ENCODE measurements at places on chromosomes 7 and 10. TPM values are rescaled to one million over a fixed set of nuclear protein-coding genes. Genes with fewer than 3 reads are reported as not detected.
A peak's percentile ranks its signal among the peaks of the same experiment; 100 is the strongest.

- H3K27ac ChIP-seq, result no peak overlapping the region
- no peaks in the 10 kb centered on the region for H3K27me3 ChIP-seq
- H3K4me1 ChIP-seq, result no peaks in the 10 kb centered on the region
- H3K36me3 ChIP-seq, result no peaks in the 10 kb centered on the region
- H3K4me3 ChIP-seq, result no peak overlapping the region
These were observed 111.3 kb downstream of the HPSE2 start for GRCh38 chr10:99124376-99124775.

- peak; percentile 11 for DNase-seq
- no peaks in the 10 kb centered on the region for H3K27me3 ChIP-seq
- no peaks in the 10 kb centered on the region for H3K36me3 ChIP-seq
These were observed 28.3 kb downstream of the FZD1 start for GRCh38 chr7:91292506-91292905.

Gene IQUB
- polyA plus RNA-seq, result 0.22 TPM

Gene SLC29A4
- polyA plus RNA-seq, result 5.0 TPM

DNA sequence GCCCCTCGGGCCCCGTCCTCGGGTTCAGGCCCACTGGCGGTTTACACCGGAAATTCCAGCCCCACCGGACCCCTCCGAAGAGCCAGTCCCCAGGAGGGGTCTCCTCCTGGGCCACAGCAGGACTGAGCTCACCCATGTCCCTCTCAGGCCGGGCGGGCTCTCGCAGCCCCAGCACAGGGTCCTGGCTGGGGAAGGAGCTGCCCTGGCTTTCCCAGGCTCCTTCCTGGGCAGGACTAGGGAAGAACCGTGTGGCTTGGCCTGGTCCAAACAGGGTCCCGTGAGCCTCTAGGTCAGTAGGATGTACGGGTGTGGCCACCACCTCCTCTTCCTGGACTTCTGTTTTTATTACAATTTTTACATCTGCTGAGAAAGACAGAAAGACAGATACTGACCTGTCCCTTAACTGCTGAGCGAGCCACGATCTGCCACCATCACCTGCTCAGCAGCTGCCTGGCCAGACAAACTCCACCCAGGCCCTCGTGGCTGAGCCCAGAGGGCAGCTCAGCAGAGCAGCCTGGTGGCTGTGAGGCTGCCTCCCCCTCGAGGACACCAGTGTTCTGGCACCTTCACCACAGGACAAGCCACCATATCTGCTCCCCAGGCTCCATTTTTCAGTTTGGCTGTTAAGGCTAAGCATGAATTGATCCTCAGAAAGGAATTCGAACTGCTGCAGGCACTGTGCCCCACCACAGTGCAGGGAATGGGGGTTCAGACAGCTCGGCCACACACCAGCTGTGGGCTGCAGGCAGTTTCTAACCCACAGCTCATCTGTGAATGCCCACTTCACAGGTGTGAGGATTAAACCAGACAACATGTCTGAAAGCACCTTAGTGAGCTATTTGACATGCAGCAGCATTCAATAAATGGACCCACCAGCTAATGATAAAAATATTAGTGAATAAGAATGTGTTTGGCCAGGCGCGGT is 14.5 kb upstream of the ZNF777 start:
- H3K4me3 ChIP-seq, result no peak overlapping the region
- no peak for DNase-seq
- H3K4me1 ChIP-seq, result no peaks in the 10 kb centered on the region
- H3K36me3 ChIP-seq, result peaks cover 67% of the 10 kb centered on the region
- no peak overlapping the region for H3K27ac ChIP-seq
- H3K27me3 ChIP-seq, result no peaks in the 10 kb centered on the region

GRCh38 chr10:84329986-84330651 is 1.7 kb downstream of the CCSER2 start:
- H3K4me1 ChIP-seq, result no peaks in the 10 kb centered on the region
- H3K4me3 ChIP-seq, result peak overlapping the region; percentile 75
- no peaks in the 10 kb centered on the region for H3K27me3 ChIP-seq
- DNase-seq, result no peak
- H3K27ac ChIP-seq, result no peak overlapping the region
- H3K36me3 ChIP-seq, result no peaks in the 10 kb centered on the region

GRCh38 chr7:30699706-30700495 is 17.6 kb upstream of the CRHR2 start:
- H3K4me3 ChIP-seq, result no peak overlapping the region
- no peaks in the 10 kb centered on the region for H3K4me1 ChIP-seq
- H3K27me3 ChIP-seq, result no peaks in the 10 kb centered on the region
- no peaks in the 10 kb centered on the region for H3K36me3 ChIP-seq
- no peak for DNase-seq
- no peak overlapping the region for H3K27ac ChIP-seq

Gene BMPER
- 1.2 TPM for polyA plus RNA-seq

DNA sequence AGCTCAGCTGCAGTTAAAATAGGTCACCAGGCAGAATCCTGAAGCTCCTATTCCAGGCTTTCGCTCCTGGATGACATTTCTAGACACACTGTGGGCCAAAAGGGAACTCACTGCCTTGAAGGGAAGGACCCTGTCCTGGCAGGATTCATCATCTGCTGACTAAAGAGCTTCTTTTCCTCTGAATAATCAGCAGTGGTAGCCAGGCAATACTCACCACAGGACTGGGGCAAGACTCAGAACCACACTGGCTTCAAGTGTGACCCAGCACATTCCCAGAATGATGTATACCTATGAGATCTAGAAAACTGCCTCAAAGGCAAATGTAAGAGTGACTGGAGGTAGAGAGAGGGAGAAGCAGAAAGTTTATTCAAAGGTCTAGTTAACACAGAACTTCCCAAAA is 29.5 kb upstream of the EBF3 start:
- no peak overlapping the region for H3K4me3 ChIP-seq
- no peaks in the 10 kb centered on the region for H3K36me3 ChIP-seq
- DNase-seq, result no peak
- H3K27me3 ChIP-seq, result peaks cover 2% of the 10 kb centered on the region
- H3K4me1 ChIP-seq, result no peaks in the 10 kb centered on the region
- no peak overlapping the region for H3K27ac ChIP-seq

Gene TMEM176B
- polyA plus RNA-seq, result 152 TPM

DNA sequence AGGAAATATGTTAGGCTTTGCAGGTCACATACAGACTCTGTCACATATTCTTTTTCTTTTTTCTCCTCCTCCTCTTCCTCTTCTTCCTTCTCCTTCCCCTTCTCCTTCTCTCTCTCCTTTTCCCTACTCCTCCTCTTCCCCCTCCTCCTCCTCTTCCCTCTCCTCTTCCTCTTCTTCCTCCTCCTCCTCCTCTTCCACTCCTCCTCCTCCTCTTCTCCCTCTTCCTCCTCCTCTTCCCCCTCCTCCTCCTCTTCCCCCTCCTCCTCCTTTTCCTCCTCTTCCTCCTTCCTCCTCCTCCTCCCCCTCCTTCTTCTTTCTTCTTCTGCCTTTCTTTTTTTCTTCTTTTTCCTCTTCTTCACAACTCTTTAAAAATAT is 159.8 kb downstream of the KIF20B start:
- H3K36me3 ChIP-seq, result no peaks in the 10 kb centered on the region
- H3K27ac ChIP-seq, result peak overlapping the region; percentile 8
- H3K4me3 ChIP-seq, result no peak overlapping the region

Gene ZCWPW1
- polyA plus RNA-seq, result 6.5 TPM

DNA sequence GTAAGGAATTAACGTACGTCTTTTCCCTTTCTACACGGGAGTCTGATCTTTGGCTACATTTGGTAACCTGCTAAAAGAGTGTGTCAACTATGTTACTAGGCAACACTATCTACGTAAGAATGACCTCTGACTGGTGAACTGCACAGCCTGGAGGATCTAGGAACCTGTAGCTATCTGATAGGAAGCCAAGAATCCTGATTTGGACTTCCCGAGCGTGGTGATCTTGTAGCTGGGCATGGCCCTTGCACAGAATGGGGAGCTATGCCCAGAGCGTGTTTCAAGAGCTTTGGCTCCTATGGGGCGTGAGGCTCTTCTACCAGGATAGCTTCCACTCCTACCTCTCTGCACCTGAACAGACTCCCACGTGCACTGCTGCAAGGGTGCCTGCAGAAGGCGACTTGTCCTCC is 157.5 kb downstream of the TAX1BP1 start:
- DNase-seq, result peak; percentile 64
- no peaks in the 10 kb centered on the region for H3K36me3 ChIP-seq
- H3K27me3 ChIP-seq, result no peaks in the 10 kb centered on the region
- peaks cover 6% of the 10 kb centered on the region for H3K4me1 ChIP-seq
- H3K4me3 ChIP-seq, result no peak overlapping the region
- no peak overlapping the region for H3K27ac ChIP-seq

Gene SPACDR
- polyA plus RNA-seq, result 0.43 TPM

Gene MMRN2
- 1.4 TPM for polyA plus RNA-seq

DNA sequence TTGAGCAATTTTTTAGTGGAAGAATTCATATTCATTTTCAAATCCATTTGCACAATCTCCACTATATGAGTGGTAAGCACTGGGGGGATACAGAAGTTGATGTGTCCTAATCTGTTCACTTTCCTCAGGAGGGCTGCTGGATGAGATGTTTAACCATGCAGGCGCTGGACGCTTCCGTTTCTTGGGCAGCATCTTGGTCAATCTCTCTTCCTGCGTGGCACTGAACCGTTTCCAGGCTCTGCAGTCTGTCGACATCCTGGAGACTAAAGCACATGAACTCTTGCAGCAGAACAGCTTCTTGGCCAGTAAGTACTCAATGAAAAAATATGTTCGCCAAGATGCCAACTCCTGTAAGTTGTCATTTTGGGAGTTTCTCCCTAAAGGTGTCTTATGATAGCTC is 179.3 kb downstream of the ABCA13 start:
- H3K4me1 ChIP-seq, result no peaks in the 10 kb centered on the region
- DNase-seq, result no peak
- no peaks in the 10 kb centered on the region for H3K36me3 ChIP-seq

Gene TMEM236
- 8.1 TPM for polyA plus RNA-seq

Gene TUBB8
- 0.75 TPM for polyA plus RNA-seq

- H3K36me3 ChIP-seq, result no peaks in the 10 kb centered on the region
- H3K4me1 ChIP-seq, result no peaks in the 10 kb centered on the region
- H3K4me3 ChIP-seq, result no peak overlapping the region
- H3K27ac ChIP-seq, result no peak overlapping the region
- H3K27me3 ChIP-seq, result no peaks in the 10 kb centered on the region
- DNase-seq, result no peak
These were observed 615.0 kb downstream of the ANKRD7 start for GRCh38 chr7:118839515-118839914.

GRCh38 chr10:52778511-52779392 is 6.2 kb upstream of the MBL2 start:
- peak; percentile 21 for DNase-seq
- no peak overlapping the region for H3K27ac ChIP-seq
- no peaks in the 10 kb centered on the region for H3K27me3 ChIP-seq

DNA sequence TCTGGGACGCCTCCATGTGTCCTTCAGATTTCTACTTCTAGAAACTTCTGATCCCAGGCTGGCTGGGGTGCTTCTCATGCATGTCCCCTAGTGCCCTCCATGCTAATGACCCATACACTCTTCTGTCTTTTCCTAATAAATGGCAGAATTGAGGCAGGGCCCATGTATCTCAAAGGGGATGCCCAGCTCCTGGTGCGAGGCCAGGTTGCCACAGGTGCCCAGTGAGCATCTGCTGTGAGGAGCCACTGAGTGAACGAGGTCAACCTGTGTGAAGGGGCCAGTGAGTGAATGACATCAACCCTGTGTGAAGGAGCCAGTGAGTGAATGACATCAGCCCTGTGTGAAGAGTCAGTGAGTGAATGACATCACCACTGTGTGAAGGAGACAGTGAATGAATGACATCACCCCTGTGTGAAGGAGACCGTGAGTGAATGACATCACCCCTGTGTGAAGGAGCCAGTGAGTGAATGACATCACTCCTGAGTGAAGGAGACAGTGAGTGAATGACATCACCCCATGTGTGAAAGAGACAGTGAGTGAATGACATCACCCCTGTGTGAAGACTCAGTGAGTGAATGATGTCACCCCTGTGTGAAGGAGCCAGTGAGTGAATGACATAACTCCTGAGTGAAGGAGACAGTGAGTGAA is 478.9 kb downstream of the PTPRN2 start:
- H3K4me3 ChIP-seq, result no peak overlapping the region
- no peaks in the 10 kb centered on the region for H3K4me1 ChIP-seq

Measured in small intestine (tissue), 16 donors.